PC-9 (cell line): ENCODE measurements at places on chromosomes 11 and 22. TPM values are rescaled to one million over a fixed set of nuclear protein-coding genes. Genes with fewer than 3 reads are reported as not detected.

Gene PTGDR2
- 0.18 TPM in 1 of 2 replicates, not detected in the other for total RNA-seq

DNA sequence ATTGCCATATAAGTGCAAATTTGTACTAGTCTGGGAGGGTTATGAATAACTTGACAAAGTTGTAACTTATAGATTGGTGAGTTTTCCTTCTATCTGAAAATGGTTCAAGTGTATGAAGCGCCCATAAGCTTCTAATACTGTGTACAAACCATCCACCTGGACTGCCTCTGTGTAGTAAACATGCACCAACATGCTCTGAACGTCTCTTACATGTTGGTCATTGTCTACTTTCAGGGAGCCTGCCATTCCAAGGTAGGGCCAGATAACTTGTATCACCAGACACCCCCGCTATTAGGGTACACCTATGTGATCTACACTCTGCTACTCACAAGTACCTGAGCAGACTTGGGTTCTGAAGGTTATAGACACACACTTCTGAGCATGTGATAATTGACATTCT is 735.5 kb upstream of the API5 start:
- DNase-seq, result no peak
- no peaks in the 10 kb centered on the region for H3K36me3 ChIP-seq
- no peaks in the 10 kb centered on the region for H3K4me1 ChIP-seq
- no peak overlapping the region for H3K4me3 ChIP-seq

GRCh38 chr11:914747-915501 is 4.3 kb upstream of the CHID1 start:
- no peak for DNase-seq
- no peaks in the 10 kb centered on the region for H3K36me3 ChIP-seq
- no peak overlapping the region for H3K27ac ChIP-seq

- no peaks in the 10 kb centered on the region for H3K27me3 ChIP-seq
- no peak for DNase-seq
- H3K36me3 ChIP-seq, result no peaks in the 10 kb centered on the region
- no peak overlapping the region for H3K27ac ChIP-seq
- H3K4me3 ChIP-seq, result no peak overlapping the region
Measured at GRCh38 chr11:13899603-13900002, 62.9 kb upstream of the SPON1 start.

DNA sequence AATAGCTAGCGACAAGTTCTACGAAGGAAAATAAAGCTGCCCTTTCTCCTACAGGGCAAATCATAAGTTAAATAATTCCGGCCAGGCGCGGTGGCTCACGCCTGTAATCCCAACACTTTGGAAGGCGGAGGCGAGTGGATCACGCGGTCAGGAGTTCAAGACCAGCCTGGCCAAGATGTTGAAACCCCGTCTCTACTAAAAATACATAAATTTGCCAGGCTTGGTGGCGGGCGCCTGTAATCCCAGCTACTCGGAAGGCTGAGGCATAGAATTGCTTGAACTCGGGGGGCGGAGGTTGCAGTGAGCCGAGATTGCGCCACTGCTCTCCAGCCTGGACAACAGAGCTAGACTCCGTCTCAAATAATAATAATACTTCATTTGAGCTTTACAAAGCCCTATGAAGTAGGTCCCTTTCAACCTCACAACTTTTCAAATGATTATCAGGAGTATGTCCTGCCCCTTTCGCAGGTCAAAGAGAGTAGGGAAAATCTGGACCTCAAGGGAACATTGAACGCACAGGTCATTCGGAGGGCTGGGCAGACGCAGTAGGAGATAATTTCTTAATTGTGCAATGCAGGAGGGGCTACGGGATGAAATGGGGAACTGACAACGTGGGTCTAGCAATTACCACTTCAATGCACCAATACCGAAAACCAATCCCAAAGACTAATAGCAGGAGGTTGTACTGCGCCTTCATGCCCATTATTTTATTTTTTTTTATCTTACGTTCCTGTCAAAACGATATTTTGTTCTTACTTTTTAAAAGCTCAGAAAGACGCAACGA is 590 bp downstream of the COMMD9 start:
- peaks cover 14% of the 10 kb centered on the region for H3K4me1 ChIP-seq
- H3K4me3 ChIP-seq, result peak overlapping the region; percentile 63
- H3K27me3 ChIP-seq, result no peaks in the 10 kb centered on the region
- H3K27ac ChIP-seq, result peak overlapping the region; percentile 36; the same call in 1 of the 2 replicates

GRCh38 chr11:26929806-26930517 is 64.0 kb upstream of the FIBIN start:
- no peak overlapping the region for H3K4me3 ChIP-seq
- no peak overlapping the region for H3K27ac ChIP-seq
- H3K27me3 ChIP-seq, result no peaks in the 10 kb centered on the region
- DNase-seq, result no peak
- H3K36me3 ChIP-seq, result no peaks in the 10 kb centered on the region
- H3K4me1 ChIP-seq, result no peaks in the 10 kb centered on the region

GRCh38 chr11:71153005-71153390 is 99.4 kb downstream of the SHANK2 start:
- H3K4me1 ChIP-seq, result peaks cover 23% of the 10 kb centered on the region
- no peaks in the 10 kb centered on the region for H3K27me3 ChIP-seq
- peak overlapping the region; percentile 71 for H3K27ac ChIP-seq
- no peaks in the 10 kb centered on the region for H3K36me3 ChIP-seq

- no peaks in the 10 kb centered on the region for H3K36me3 ChIP-seq
- H3K4me3 ChIP-seq, result peak overlapping the region; percentile 30; the same call in 1 of the 2 replicates
- DNase-seq, result peak; percentile 84
- H3K27ac ChIP-seq, result no peak overlapping the region
- H3K4me1 ChIP-seq, result peaks cover 29% of the 10 kb centered on the region
Measured at GRCh38 chr22:49934891-49935557, 16.6 kb downstream of the CRELD2 start.

- no peak overlapping the region for H3K27ac ChIP-seq
- H3K27me3 ChIP-seq, result no peaks in the 10 kb centered on the region
- no peaks in the 10 kb centered on the region for H3K4me1 ChIP-seq
- H3K4me3 ChIP-seq, result no peak overlapping the region
- DNase-seq, result no peak
Measured at GRCh38 chr11:1253103-1253485, 30.2 kb downstream of the MUC5B start.

GRCh38 chr22:50313021-50313420 is 5.6 kb upstream of the PLXNB2 start:
- no peak for DNase-seq
- no peaks in the 10 kb centered on the region for H3K27me3 ChIP-seq
- H3K27ac ChIP-seq, result no peak overlapping the region

Gene CSNK1E
- total RNA-seq, result 331 and 348 TPM in 2 replicates

Gene PHETA2
- total RNA-seq, result 4.5 TPM in 2 replicates

DNA sequence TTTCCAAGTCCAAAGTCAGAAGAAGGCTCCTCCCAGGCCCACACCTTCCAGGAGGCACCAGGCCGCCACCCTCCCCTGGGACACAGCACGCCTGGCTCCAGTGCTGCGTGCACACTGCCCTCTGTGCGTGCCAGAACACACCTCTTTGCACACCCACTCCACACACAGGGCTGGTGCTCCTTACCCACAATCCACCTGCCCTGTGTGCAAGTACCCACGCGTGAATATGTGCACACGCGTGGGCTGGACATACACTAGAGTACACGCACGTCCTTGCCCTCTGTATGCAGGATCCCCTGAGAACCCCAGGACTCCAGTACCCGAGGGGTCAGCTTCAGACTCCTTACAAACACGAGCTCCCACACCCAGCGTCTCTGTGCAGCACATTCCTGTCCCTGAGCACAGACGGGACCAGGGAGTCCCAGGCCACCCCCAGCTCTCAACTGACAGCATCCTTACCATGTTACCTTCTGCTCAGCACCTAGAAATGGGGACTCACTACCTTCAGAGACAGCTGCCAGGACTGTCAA is 2.8 kb downstream of the DUSP8 start:
- no peaks in the 10 kb centered on the region; the same call in 1 of the 2 replicates for H3K4me1 ChIP-seq
- no peak overlapping the region for H3K4me3 ChIP-seq
- H3K36me3 ChIP-seq, result no peaks in the 10 kb centered on the region
- no peak overlapping the region for H3K27ac ChIP-seq
- peaks cover 8% of the 10 kb centered on the region; the same call in 1 of the 2 replicates for H3K27me3 ChIP-seq

DNA sequence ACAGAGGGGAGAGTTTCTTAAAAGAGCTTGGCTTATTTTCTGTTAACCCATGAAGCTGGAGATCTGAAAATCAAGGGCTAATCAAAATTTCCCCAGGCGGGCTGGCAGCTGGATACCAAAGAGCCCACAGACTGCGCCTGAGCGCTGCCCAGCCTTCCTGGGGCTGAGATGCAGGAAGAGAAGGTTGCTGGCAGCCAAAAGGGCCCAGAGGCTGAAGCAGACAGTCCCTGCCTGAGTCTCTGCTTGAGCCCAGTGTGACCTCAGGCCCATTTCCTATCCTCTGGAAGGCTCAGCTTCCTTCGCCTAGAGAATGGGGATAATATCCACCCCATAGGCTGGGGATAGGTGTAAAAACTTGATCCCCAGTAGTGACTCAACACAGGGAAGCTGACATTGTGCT is 49.1 kb downstream of the ARRB1 start:
- no peak for DNase-seq
- no peaks in the 10 kb centered on the region for H3K4me1 ChIP-seq
- H3K4me3 ChIP-seq, result no peak overlapping the region
- no peaks in the 10 kb centered on the region for H3K36me3 ChIP-seq
- no peak overlapping the region for H3K27ac ChIP-seq
- no peaks in the 10 kb centered on the region for H3K27me3 ChIP-seq

GRCh38 chr11:106011481-106011880 is 10.6 kb downstream of the MSANTD4 start:
- no peaks in the 10 kb centered on the region for H3K27me3 ChIP-seq
- peaks cover 49% of the 10 kb centered on the region for H3K36me3 ChIP-seq
- no peaks in the 10 kb centered on the region for H3K4me1 ChIP-seq
- H3K27ac ChIP-seq, result no peak overlapping the region
- H3K4me3 ChIP-seq, result no peak overlapping the region

GRCh38 chr11:16839821-16840220 is 101.4 kb downstream of the C11orf58 start:
- no peaks in the 10 kb centered on the region for H3K27me3 ChIP-seq
- H3K4me1 ChIP-seq, result no peaks in the 10 kb centered on the region
- H3K4me3 ChIP-seq, result no peak overlapping the region
- no peak for DNase-seq
- no peaks in the 10 kb centered on the region for H3K36me3 ChIP-seq

Gene PTPN5
- not detected in 2 replicates for total RNA-seq

DNA sequence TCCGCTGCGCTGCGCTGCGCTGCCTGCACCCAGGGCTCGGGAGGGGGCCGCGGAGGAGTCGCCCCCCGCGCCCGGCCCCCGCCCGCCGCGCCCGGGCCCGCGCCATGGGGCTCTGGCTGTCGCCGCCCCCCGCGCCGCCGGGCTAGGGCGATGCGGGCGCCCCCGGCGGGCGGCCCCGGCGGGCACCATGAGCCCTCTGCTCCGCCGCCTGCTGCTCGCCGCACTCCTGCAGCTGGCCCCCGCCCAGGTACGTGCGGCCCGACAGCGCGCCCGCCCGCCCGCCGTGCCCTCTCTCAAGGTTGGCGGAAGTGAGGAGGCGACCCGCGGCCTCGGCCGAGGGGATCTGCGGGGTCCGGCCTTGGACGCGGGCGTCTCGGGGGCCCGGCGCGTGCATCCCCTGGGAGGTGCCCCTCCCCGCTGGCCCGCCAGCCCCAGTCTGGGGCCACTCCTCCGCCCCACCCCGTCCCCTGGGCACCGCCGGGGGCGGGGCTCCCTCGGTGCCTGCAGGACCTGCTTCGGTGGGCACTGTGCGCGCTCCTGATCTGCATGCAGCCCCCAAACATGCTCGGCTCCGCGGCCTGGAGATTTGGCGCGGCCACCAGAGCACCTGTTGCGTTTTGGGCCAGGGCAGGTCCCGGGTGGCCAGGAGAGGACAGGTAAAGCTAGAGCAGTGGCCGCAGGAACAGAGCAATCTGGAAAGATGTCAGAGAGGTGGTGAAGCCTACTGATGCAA is 429 bp downstream of the VEGFB start:
- H3K27ac ChIP-seq, result no peak overlapping the region

Gene OR56A1
- total RNA-seq, result not detected in 2 replicates

DNA sequence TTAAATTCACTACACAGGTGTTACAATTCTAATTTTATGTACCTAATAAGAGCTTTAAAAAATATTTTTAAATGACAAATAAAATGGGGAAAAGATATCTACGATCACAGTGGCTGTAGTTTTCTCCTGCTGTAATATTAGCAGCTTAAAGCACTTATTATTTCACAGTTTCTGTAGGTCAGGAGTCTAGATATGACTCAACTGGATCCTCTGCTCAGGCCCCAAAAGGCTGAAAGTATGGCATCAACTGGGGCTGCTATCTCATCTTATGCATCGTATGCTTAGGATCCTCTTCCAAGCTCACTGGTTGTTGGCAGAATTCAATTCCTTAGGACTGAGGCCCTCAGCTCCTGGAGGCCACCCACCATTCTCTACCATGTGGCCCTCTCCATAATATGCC is 12.8 kb downstream of the FBXO3 start:
- no peaks in the 10 kb centered on the region for H3K27me3 ChIP-seq
- no peak overlapping the region for H3K4me3 ChIP-seq
- no peaks in the 10 kb centered on the region for H3K4me1 ChIP-seq
- peaks cover 34% of the 10 kb centered on the region for H3K36me3 ChIP-seq
- no peak overlapping the region for H3K27ac ChIP-seq

GRCh38 chr22:44357966-44358465 is 45.3 kb upstream of the SHISAL1 start:
- H3K4me1 ChIP-seq, result peaks cover 41% of the 10 kb centered on the region
- H3K27me3 ChIP-seq, result no peaks in the 10 kb centered on the region
- no peak overlapping the region for H3K4me3 ChIP-seq
- no peak overlapping the region for H3K27ac ChIP-seq
- no peaks in the 10 kb centered on the region for H3K36me3 ChIP-seq

Gene CKAP5
- 155 and 195 TPM in 2 replicates for total RNA-seq
